Spleen (tissue), 13 donors: ENCODE measurements at places on chromosomes 6 and 20. TPM values are rescaled to one million over a fixed set of nuclear protein-coding genes. Genes with fewer than 3 reads are reported as not detected.

The BTN3A1 gene
- 25.1 TPM for polyA plus RNA-seq

The KCNG1 gene
- 1.9 TPM for polyA plus RNA-seq

The STAU1 gene
- 18.5 TPM for polyA plus RNA-seq

The PTK7 gene
- 8.7 TPM for polyA plus RNA-seq

The DNMT3B gene
- polyA plus RNA-seq = 0.20 TPM

The EBF4 gene
- 4.8 TPM for polyA plus RNA-seq

The TGM2 gene
- 9.3 TPM for polyA plus RNA-seq

The NRSN2 gene
- polyA plus RNA-seq = 12.8 TPM

The SLC12A5 gene
- polyA plus RNA-seq = 1.8 TPM

The ABCF1 gene
- polyA plus RNA-seq = 12.8 TPM

The CCN5 gene
- polyA plus RNA-seq = 10.6 TPM

The SLC16A10 gene
- 0.46 TPM for polyA plus RNA-seq

The HLA-DQA1 gene
- polyA plus RNA-seq = 249 TPM

The SEL1L2 gene
- polyA plus RNA-seq = not detected

The SEMG1 gene
- polyA plus RNA-seq = not detected

The TLDC2 gene
- polyA plus RNA-seq = 0.05 TPM

The KIF13A gene
- polyA plus RNA-seq = 3.7 TPM

The SLC22A3 gene
- polyA plus RNA-seq = 1.5 TPM

The ZNF311 gene
- 0.63 TPM for polyA plus RNA-seq

The COL9A3 gene
- 13.1 TPM for polyA plus RNA-seq

The CGA gene
- polyA plus RNA-seq = not detected

The RRAGD gene
- 4.6 TPM for polyA plus RNA-seq

The HFE gene
- polyA plus RNA-seq = 3.5 TPM

The OR12D3 gene
- not detected for polyA plus RNA-seq

The KIAA0408 gene
- 2.7 TPM for polyA plus RNA-seq

The RSPH9 gene
- polyA plus RNA-seq = 0.20 TPM

The TRIM40 gene
- polyA plus RNA-seq = not detected

The NHLRC1 gene
- 2.4 TPM for polyA plus RNA-seq

The TBX18 gene
- under 0.01 TPM for polyA plus RNA-seq

The ADGB gene
- polyA plus RNA-seq = not detected

The TRAPPC3L gene
- polyA plus RNA-seq = 0.33 TPM

The HLA-DRB5 gene
- polyA plus RNA-seq = 3.0 TPM

The PFDN4 gene
- 73.5 TPM for polyA plus RNA-seq

The RGS17 gene
- polyA plus RNA-seq = 0.03 TPM
